ENCODE measurements at places on chromosomes 5 and 9. TPM values are rescaled to one million over a fixed set of nuclear protein-coding genes. Genes with fewer than 3 reads are reported as not detected.

EQTN gene
- not detected for total RNA-seq

UBLCP1 gene
- 22.1 TPM for total RNA-seq

ZDHHC12 gene
- 102 TPM for total RNA-seq

HCN1 gene
- total RNA-seq = not detected

ZNF366 gene
- total RNA-seq = not detected

ANKRD31 gene
- total RNA-seq = 0.48 TPM

HRCT1 gene
- total RNA-seq = 3.6 TPM

PAPPA gene
- total RNA-seq = 3.9 TPM

HAPLN1 gene
- not detected for total RNA-seq

DNA sequence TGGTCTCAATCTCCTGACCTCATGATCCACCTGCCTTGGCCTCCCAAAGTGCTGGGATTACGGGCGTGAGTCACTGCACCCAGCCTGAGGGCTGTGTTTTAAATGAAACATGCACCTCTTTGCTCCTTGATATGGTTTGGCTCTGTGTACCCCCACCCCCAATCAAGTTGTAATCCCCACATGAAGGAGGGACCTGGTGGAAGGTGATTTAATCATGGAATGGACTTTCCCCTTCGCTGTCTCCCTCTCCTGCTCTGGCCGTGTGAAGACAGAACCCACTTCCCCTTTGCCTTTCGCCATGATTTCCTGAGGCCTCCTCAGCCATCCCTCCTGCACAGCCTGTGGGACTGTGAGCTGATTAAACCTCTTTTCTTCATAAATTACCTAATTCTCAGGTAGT lies 12.5 kb upstream of the NOTCH1 start:
- peak; percentile 71 for DNase-seq

DNA sequence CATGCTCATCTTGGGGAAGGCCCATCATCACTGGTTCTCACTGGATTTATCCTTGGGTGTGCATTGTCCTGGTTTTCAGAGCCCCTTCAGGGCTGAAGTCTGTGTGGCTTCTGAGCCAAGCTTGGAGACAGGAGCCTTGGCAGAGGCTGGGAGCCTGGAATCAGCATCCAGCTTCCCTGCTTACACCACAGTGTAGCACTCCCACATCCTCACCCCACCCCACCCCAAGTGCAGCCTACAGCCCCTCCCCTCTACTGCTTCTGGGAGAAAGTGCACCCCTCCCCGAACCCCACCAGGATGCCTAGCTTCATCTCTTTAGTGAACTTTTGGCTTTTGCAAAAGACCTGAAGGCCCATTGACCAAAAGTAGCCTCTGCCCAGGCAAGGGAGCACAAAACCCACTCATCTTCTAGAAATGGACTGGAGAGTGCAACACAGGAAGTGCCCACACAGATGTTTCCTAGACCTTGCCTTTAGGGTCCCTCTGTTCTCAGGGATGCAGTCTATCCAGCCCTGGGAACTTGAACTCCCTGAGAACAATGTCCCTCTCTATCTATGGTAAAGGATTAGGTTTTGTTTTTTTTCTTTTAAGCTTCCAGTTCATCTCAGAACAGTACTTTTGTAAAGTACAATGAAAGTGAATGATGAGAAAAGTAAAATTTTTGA lies 189.7 kb downstream of the PALM2AKAP2 start:
- DNase-seq = no peak

DNA sequence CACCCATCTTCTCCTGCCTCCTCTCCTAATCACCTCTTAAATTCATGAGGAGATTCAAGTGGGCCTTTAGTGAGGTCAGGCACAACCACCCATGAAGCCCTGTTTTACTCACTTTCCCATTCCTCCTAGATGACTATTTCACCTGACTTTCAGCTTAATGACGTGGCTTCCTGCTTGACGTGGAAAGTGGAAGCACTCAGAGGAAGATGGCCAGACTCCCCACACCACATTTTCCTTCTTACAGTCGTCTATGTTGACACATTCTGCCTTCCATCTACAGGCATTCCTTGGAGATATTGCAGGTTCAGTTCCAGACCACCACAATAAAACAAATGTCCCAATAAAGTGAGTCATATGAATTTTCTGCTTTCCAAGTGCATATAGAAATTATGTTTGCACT lies 146.4 kb upstream of the TAS2R1 start:
- peak; percentile 23 for DNase-seq

DNA sequence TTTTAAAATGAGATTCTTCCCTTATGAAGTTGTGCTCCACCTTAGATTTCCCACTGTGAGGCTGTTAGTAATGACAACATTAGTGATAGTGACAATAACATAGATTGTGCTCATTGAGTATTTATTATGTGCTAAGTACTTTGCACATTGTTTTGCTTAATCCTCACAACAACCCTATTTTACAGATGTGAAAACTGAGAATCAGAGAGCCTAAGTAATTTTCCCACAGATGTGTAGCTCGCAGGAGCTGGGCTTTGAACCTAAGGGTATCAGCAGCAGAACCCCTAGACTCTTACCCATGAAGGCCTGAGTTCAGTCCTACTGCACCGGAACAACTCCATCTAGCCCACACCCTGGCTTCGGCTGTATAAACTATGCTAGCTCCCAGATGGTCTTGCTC lies 15.6 kb upstream of the ARAP3 start:
- DNase-seq = no peak

DNA sequence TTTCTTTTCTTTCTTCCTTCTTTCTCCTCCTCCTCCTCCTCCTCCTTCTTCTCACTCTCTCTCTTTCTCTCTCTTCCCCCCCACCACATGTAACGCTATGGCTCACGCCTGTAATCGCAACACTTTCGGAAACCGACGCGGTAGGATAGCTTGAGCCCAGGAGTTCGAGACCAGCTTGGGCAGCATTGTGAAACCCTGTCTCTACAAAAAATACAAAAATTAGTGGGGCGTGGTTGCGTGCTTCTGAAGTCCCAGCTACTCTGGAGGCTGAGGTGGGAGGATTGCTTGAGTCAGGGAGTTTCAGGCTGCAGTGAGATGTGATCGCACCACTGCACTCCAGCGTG lies 736 bp upstream of the GLDC start:
- no peak for DNase-seq

GRCh38 chr9:74551266-74551665 lies 54.1 kb downstream of the RORB start:
- DNase-seq = no peak

- DNase-seq = no peak
These were observed 11.7 kb upstream of the NUP214 start for GRCh38 chr9:131113655-131114054.

DNA sequence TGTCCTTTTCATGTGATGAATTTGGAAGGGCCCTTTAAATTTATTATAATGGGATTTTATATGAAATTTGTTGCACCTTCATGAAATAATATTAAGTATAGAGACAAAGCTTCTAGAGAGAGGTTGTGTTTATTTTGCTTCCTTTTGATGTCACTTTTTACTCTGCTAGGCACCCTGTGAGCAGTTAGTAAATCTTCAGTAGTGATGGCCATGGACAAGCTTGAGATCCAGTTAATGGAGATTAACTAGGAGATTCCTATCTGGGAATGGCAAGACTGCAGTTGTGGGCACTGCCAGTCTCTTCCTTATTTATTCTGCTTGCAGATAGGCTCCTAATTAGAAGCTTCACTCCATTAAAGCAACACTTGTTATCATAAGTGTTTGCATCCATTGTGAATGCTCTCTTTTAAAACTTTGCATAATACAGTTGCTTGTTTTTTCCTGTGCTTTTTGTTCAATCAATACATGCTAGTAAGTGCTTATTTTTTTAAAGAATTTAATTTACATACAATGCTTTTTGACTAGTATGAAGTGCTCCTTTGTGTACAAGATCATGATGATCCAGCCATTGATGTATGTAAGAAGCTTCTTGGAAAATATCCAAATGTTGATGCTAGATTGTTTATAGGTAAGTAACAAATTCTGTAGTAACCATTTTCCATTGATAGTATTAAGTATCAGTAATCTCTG lies 25.9 kb downstream of the UGCG start:
- DNase-seq = no peak

DNA sequence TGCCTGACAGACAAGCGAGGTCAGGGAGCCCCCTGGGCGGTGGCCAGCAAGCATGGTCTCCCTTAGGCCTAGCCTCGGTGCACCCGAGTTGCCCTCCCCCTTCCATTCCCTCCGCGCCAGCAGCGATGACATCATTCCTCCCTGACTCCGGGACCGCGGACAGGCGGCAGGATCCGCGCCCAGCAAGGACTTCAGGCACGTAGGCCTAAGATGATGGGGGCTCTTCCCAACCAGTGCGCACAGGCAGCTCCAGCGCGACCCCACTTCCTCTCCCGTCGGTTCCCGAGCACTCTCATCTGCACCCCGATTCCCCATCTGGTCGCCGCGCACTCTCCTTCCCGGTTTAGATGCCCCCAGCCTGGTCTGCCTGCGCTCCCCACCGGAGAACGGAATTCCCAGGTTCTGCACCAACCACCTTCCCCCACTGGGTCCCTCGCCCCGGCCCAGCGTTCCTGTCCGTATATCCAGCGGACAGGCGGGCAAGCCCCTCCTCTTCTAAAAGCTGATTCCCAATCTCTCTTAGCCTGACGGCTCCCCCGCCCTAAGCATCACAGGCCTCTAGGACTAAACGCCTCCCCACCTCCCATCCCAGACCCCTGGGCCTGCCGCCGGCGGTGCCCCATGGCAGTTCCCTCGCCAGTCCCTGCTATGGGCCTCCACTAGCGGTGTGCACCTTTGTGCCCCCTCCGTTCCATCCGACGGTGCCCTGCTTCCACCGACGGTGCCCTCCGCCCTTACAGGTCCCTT lies 931 bp downstream of the FAM219A start:
- peak; percentile 52 for DNase-seq

GRCh38 chr5:104789366-104789765 lies 1226.8 kb upstream of the NUDT12 start:
- no peak for DNase-seq

DNA sequence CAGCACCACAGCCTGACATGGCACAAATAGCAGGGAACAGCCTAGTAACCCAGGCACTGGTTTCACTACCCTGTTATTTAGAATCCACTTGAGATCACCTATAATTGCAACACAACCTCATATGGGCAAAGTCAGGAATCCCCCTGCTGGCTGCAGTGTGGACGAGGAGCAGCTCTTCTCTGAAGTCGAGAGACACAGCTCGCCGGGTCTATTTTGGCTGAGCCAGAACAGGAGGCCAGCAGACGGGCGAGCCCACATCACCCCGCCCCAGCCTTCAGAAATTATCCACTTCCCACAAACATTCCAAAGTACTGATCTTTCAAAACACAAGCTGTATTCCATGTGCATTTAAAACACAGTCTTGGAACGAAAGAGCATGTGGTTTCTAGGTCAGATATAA lies 179.0 kb downstream of the ROR2 start:
- DNase-seq = no peak

DNA sequence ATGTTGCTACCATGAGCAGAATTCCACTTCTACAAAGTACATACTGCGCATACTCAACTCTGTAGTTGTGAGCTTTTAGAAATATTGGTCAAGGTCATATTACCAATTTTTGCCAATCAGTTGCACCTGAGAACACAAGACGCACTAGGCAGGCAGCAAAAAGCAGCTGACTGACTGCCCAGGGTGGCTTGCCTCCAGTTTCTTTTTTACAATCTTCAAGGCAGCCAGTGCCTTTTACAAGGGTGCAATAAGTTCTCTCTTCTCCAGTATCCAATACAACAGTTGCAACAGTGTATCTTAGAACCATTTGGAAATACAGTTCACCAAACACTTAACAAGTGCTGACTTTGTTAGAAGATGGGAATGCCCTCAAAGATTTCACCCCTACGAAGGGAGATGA lies 16.1 kb upstream of the FOXB2 start:
- DNase-seq = no peak

DNA sequence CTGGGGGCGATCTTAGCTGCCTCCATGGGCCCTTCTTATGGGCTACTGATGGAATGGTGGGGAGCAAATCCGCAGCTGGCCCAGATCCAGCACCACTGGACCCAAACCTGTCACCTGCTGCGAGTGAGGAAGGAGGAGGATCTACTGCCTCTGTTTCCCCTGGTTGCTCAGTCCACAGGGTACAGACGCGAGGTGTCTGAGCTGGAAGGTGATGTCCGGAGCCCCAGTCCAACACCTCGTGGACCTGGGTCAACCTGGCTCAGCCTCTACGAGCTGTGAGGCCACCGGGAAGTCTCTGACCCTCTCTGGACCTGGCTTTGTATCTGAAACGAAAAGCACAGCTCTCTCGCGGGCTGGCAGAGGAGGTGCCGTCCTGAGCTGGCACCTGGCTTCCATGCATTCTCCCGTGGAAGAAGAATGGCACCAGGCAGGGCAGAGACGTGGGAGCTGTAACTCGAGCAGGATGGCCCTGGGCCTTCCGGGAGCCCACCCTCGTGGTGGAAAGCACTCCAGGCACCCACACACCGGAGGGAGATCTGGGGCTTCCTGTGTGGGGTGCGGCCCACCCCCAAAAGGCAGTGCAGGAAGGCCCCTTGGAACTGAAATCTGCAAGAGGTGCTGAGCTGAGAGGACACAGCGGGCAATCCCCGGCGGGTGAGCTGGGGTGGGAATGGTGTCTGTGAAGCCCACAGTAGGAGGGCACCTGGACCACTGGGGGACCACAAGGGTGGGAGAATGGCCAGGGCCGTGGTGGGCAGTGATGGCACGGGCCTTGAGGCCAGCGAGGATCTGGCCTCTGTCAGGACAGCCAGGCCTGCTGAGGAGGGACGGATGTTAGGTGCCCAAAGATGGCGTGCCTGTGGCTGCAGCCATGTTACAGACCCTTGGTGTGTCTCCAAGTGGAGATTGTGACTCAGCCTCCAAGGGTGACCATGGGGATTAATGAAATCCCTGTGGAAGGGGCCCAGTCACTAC lies 133.4 kb downstream of the OLFM1 start:
- DNase-seq = no peak

GRCh38 chr5:176540476-176540899 lies 3.3 kb upstream of the RNF44 start:
- DNase-seq = no peak

DNA sequence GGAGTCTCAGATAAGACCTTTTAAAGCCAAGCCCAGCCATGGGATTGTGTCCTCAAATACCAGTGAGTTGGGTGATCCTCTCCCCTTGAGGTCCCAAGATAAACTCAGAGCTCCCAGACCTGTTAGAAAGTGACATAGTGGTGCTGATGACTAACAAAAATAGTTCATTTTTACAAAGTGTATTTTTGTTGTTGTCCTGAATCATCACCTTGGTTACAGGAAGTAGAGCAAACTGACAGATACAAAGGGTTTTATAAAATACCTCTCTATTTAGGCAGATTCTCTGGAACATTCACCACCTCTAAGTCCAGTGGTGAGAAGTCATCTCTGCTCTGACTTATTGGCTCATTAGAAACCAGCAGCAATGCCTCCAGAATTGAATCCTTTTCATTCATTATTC lies 259.3 kb downstream of the CEMIP2 start:
- DNase-seq = peak; percentile 66

DNA sequence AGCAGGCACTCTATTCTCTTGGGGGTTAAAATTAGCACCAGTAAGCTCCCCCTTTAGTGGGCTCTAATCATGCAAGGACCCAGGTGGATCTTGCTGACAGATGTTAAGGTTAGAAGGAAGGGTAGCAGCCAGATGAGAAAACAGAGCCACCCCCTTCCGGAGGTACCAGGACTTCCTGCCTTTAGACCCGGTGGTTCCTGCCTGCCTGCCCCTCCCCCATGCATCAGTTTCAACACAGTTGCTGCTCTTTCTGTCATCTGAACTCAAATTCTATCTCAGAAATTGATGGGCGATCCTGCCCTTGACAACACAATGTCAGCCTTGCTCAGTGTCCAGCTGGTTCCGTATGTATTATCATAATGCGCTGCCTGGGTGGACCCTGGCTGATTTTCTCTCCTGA lies 287.3 kb downstream of the EBF1 start:
- DNase-seq = no peak

GRCh38 chr5:62306323-62306895 lies 403 bp downstream of the KIF2A start:
- DNase-seq = no peak

- DNase-seq = peak; percentile 74
These were observed 118.8 kb upstream of the RPS23 start for GRCh38 chr5:82396871-82397514.

Data from PC-9 (cell line).